Activated naive CD8-positive, alpha-beta T cell treated with anti-CD3 and anti-CD28 coated beads, Interleukin-2, amount 10 ng/mL, durations not matched to agents 7 days and 5 days (primary cell): ENCODE measurements at places on chromosomes 6 and 20. TPM values are rescaled to one million over a fixed set of nuclear protein-coding genes. Genes with fewer than 3 reads are reported as not detected.

CRISP2 gene
- not detected for total RNA-seq

GRCh38 chr20:53792946-53793536 is 199.4 kb upstream of the ZNF217 start:
- DNase-seq, result no peak

ZSCAN23 gene
- total RNA-seq, result 2.9 TPM

GRCh38 chr20:11952639-11953038 is 34.9 kb downstream of the BTBD3 start:
- no peak for DNase-seq

IL17A gene
- not detected for total RNA-seq
